HFFc6 (cell line): ENCODE measurements at places on chromosomes 7 and 10. TPM values are rescaled to one million over a fixed set of nuclear protein-coding genes. Genes with fewer than 3 reads are reported as not detected.

- no peaks in the 10 kb centered on the region for H3K36me3 ChIP-seq
- peak overlapping the region; percentile 59 for H3K4me3 ChIP-seq
Observed at GRCh38 chr7:47604496-47604890, 22.6 kb upstream of the TNS3 start.

- no peaks in the 10 kb centered on the region for H3K4me1 ChIP-seq
- H3K36me3 ChIP-seq, result no peaks in the 10 kb centered on the region
- no peak overlapping the region for H3K27ac ChIP-seq
- peaks cover 25% of the 10 kb centered on the region for H3K27me3 ChIP-seq
- H3K4me3 ChIP-seq, result no peak overlapping the region
Observed at GRCh38 chr7:45173596-45174327, 16.2 kb downstream of the RAMP3 start.

DNA sequence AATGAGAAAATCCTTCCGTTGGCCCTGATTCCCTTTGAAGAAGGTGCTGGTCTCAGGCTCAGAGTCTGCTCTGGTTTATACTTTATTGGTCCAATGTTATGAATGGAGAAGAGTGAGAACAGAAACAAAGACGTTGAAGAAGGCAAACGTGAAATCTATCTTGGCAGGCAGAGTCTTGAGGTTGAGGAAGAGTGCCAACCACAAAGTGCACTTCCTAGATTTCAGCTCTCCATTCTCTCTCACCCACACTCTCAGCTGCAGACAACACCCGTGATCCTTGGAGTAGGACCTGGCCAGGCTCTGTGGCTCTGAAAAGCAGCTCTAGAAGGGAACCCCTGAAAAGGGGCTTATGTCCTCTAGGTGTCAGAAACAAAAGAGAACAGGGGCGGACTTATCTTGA, 128.9 kb upstream of the PLXNA4 start:
- peaks cover 14% of the 10 kb centered on the region for H3K27me3 ChIP-seq
- no peaks in the 10 kb centered on the region for H3K36me3 ChIP-seq
- H3K27ac ChIP-seq, result no peak overlapping the region
- no peak for DNase-seq
- H3K4me1 ChIP-seq, result no peaks in the 10 kb centered on the region

GRCh38 chr10:44393834-44394547, 9.1 kb upstream of the CXCL12 start:
- no peak overlapping the region for H3K4me3 ChIP-seq
- peaks cover 4% of the 10 kb centered on the region for H3K27me3 ChIP-seq
- peaks cover 21% of the 10 kb centered on the region for H3K4me1 ChIP-seq
- no peak overlapping the region for H3K27ac ChIP-seq

DNA sequence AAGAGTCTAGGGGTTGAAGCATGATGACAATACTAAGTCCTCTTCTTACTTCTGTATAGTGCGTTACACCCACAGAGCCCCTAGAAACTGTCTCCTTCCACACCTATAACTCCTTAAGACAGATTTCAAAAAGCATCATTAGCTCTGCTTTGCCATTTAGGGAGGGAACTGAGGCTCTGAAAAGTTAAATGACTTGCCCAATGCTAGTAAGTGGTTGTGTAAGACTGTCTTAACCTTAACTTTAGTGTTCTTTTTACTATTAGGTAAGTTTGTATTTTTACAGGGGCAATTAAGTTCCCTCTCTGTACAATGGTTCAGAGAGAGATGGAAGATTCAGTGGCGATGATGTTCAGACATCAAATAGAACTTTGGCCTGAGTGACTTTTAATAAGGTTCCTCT, 72.7 kb upstream of the ASAH2 start:
- H3K27me3 ChIP-seq, result no peaks in the 10 kb centered on the region
- peaks cover 74% of the 10 kb centered on the region for H3K4me1 ChIP-seq
- DNase-seq, result no peak
- peak overlapping the region; percentile 51 for H3K27ac ChIP-seq

GRCh38 chr7:155584261-155584660, 37.9 kb upstream of the CNPY1 start:
- no peak for DNase-seq
- H3K27me3 ChIP-seq, result peaks cover 30% of the 10 kb centered on the region
- no peaks in the 10 kb centered on the region for H3K36me3 ChIP-seq
- peak overlapping the region; percentile 45 for H3K4me3 ChIP-seq
- no peak overlapping the region for H3K27ac ChIP-seq

GRCh38 chr10:6928586-6928985, 348.5 kb upstream of the PRKCQ start:
- peaks cover 10% of the 10 kb centered on the region for H3K4me1 ChIP-seq
- no peak for DNase-seq
- H3K27me3 ChIP-seq, result no peaks in the 10 kb centered on the region; the same call in 1 of the 2 replicates

- H3K4me1 ChIP-seq, result peaks cover 78% of the 10 kb centered on the region
- H3K36me3 ChIP-seq, result 0 out of 2 replicates have a peak, but pooled peaks cover 4% of the 10 kb centered on the region
- no peak for DNase-seq
- H3K4me3 ChIP-seq, result no peak overlapping the region
- peaks cover 6% of the 10 kb centered on the region for H3K27me3 ChIP-seq
- H3K27ac ChIP-seq, result no peak overlapping the region; the same call in 1 of the 2 replicates
Observed at GRCh38 chr10:79405221-79405994, 40.0 kb downstream of the ZCCHC24 start.

DNA sequence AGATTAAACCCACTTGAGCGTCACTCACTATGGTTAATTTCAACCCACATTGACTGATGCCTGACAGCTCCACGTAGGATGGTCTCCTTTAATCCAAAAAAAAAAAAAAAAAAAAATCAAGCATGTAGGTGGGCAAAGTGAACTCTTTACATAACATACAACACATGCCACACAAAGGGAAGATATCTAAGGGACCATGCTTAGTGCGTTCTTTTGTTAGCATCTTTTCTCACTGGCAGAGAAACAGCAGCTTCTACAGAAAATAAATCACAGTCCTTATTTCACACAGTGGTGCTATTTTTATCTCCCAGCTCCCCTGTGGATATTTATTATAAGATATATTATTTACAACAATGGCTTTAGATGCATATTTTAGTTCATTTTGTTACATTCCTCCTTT, 652.0 kb upstream of the CELF2 start:
- DNase-seq, result no peak
- no peaks in the 10 kb centered on the region for H3K4me1 ChIP-seq
- H3K27ac ChIP-seq, result no peak overlapping the region
- H3K36me3 ChIP-seq, result no peaks in the 10 kb centered on the region; the same call in 1 of the 2 replicates
- H3K4me3 ChIP-seq, result no peak overlapping the region

- H3K36me3 ChIP-seq, result peaks cover 5% of the 10 kb centered on the region; the same call in 1 of the 2 replicates
- H3K4me3 ChIP-seq, result no peak overlapping the region
- no peaks in the 10 kb centered on the region for H3K4me1 ChIP-seq
- H3K27me3 ChIP-seq, result no peaks in the 10 kb centered on the region; the same call in 1 of the 2 replicates
- H3K27ac ChIP-seq, result no peak overlapping the region
Observed at GRCh38 chr7:20721086-20721810, 65.4 kb downstream of the SP8 start.

DNA sequence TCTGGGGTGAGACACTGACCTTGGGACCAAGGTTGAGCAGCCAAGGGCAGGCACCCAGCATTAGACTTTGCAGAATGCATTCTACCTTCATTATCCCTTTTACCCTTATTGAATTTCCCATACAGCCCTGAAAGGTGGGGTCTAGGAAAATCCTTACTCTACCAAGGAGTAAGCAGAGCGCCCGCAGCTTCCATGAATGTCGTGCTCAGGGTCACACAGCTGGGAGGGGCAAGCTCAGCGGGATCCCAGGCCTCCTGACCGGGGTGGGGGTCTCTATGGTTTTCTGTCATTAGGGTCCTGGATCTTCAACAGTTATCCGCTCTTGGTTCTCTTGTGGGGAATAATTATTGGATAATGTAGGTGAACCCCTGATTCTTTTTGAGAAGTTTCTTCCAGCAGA, 30.7 kb upstream of the BTBD16 start:
- no peaks in the 10 kb centered on the region for H3K4me1 ChIP-seq
- peaks cover 10% of the 10 kb centered on the region; the same call in 1 of the 2 replicates for H3K36me3 ChIP-seq

DNA sequence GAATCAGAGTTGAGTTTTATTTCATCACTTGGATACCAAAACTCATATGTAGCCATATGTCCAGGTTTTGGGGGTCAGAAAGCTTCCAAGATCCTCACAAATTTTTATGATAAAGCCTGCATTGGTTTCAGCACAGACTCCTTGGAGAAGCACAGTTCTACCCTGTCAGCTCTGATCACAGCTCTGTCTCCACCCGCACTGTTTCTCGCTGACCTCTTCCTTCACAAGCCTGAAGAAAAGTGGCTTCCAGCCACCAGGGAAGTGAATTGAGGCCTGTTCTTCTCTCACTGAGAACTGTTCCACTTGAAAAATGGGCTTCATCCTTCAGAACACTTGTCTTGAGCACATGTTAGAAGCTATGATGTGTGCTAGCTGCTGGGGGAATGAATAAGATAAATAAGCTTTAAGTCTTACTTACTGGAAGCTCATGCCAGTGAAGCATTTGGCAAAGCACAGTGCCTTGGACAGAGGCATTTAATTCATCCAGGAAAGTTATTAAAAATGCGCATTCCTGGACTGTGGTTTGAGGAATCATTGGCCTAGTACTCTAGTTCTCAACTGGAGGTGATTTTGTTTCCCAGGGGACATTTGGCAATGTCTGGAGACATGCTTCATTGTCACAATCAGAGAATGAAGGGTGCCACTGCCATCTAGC, 133.6 kb downstream of the BMPER start:
- no peak for DNase-seq
- peaks cover 74% of the 10 kb centered on the region for H3K4me1 ChIP-seq
- no peaks in the 10 kb centered on the region for H3K27me3 ChIP-seq
- H3K27ac ChIP-seq, result peak overlapping the region; percentile 32; the same call in 1 of the 2 replicates
- H3K36me3 ChIP-seq, result peaks cover 9% of the 10 kb centered on the region

DNA sequence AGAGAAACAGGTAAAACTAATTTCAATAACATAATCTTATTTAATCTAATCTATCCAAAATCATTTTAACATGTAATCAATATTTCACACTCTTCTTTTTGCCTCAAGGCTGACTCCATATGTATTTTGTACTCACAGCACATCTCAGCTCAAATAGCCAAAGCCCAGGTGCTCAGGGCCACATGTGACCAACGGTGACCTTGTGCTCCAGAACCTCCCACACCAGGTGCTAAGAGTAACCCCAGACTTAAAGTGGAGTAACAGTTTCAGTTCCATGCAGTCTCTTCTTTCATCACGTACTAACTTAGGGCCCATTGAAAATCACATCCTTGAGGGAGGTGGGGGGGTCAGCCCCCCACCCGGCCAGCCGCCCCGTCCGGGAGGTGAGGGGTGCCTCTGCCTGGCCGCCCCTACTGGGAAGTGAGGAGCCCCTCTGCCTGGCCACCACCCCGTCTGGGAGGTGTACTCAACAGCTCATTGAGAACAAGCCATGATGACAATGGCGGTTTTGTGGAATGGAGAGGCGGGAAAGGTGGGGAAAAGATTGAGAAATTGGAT, 47.3 kb downstream of the NCAPG2 start:
- no peak overlapping the region for H3K4me3 ChIP-seq
- H3K36me3 ChIP-seq, result peaks cover 22% of the 10 kb centered on the region
- no peak overlapping the region for H3K27ac ChIP-seq
- H3K4me1 ChIP-seq, result peaks cover under 1% of the 10 kb centered on the region

- peaks cover 15% of the 10 kb centered on the region for H3K4me1 ChIP-seq
- no peak overlapping the region for H3K27ac ChIP-seq
- DNase-seq, result no peak
Observed at GRCh38 chr10:35398908-35399307, 62.6 kb downstream of the CCNY start.

DNA sequence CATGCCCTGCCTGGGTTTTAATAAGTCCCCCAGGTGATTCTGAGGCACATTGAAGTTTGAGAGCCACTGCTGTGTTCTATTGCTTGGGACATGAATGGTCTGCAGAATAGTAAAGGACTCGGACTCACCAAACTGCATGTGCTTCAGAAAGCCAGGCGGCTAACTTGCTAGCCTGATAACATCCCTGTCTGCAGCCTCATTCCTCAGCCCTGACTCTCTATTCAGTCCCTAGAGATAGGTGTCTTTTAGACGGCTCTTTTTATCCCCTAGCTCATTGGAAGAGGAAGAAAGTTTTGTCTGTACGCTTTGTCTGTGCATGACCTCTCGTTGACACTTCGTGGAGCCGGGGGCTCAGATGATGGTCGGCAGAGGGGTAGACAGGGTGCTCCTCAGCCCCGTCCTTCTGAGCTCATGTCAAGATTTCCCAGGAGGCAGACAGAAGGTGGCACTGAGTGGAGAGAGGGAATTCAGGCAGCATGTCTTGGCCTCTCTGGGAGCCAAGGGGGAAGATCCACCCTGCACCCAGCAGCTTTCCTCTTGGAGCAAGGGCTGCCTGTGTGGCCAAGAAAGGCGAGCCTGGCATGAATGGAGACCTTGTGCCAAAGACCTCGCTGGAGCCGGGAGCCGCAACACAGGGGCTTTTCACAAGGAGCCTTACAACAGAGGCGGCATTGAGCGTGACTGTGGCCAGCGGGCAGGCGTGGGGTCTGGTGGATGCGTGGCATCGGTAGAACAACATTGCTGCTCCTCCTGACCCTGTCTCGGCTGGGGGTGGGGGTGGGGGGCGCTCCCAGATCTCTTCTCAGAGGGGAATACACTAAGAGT, 51.1 kb upstream of the PODXL start:
- no peak for DNase-seq
- no peak overlapping the region for H3K27ac ChIP-seq
- H3K36me3 ChIP-seq, result no peaks in the 10 kb centered on the region
- peaks cover 7% of the 10 kb centered on the region for H3K27me3 ChIP-seq
- no peak overlapping the region for H3K4me3 ChIP-seq

DNA sequence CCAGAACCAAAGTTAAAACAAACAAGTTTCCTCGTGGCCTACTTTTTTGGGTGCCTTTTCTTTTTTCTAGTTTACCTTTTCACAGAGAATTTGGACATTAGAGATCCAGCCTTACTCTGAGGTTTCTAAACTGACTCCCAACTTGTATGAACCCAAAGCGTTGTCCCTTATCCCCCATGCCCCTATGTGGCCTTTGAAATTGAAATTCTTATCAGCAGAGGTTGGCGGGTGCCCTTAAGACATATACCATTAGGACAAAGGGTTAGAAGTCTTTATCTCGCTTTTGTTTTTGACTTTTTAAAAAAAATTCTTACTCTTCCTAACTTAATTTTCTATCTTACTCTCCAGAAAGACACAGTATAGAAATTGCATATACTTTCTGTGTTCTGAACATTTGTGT, 76.3 kb upstream of the C7orf33 start:
- no peak overlapping the region for H3K27ac ChIP-seq
- H3K4me1 ChIP-seq, result peaks cover 8% of the 10 kb centered on the region; the same call in 1 of the 2 replicates
- no peaks in the 10 kb centered on the region for H3K36me3 ChIP-seq
- H3K4me3 ChIP-seq, result no peak overlapping the region

- H3K4me3 ChIP-seq, result no peak overlapping the region; the same call in 1 of the 2 replicates
- H3K27ac ChIP-seq, result peak overlapping the region; percentile 39
- H3K4me1 ChIP-seq, result peaks cover 48% of the 10 kb centered on the region
- DNase-seq, result peak; percentile 65
- no peaks in the 10 kb centered on the region for H3K36me3 ChIP-seq
Observed at GRCh38 chr10:44463511-44464121, 78.7 kb upstream of the CXCL12 start.

GRCh38 chr7:12861070-12861469, 173.6 kb downstream of the ARL4A start:
- H3K4me3 ChIP-seq, result no peak overlapping the region
- H3K27ac ChIP-seq, result no peak overlapping the region
- no peak for DNase-seq
- H3K36me3 ChIP-seq, result no peaks in the 10 kb centered on the region
- H3K4me1 ChIP-seq, result no peaks in the 10 kb centered on the region

The PLEKHA1 gene
- 18.8 to 25.9 TPM (median 22.8 TPM) in 3 replicates for total RNA-seq

The CHCHD1 gene
- total RNA-seq, result 34.7 to 41.4 TPM (median 34.7 TPM) in 3 replicates

The ZFAND2A gene
- total RNA-seq, result 14.3 to 22.3 TPM (median 20.0 TPM) in 3 replicates
